Small intestine (tissue), 16 donors: ENCODE measurements at places on chromosomes 7 and 10. TPM values are rescaled to one million over a fixed set of nuclear protein-coding genes. Genes with fewer than 3 reads are reported as not detected.

ACTL6B gene
- polyA plus RNA-seq: 1.00 TPM

SPDYE6 gene
- not detected for polyA plus RNA-seq

DENND2A gene
- polyA plus RNA-seq: not detected

DNA sequence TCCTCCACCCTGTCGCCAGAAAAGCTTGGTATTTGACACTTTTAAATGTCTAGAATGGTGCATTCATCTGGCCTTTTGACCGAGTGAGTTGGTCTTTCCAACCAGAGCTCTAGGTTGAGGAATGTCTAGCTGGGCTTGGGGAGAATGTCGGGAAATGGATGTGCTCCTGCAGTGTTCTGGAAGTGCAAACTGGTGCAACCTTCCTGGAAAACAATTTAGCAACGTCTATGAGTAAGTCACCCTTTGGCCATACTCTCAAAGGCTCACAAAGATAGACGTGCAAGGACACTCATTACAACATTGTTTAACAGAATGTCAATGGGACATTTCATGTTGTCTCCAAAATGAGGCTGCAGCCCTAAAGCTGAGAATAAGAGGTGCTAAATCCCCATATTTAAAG, 12.2 kb upstream of the NMT2 start:
- no peak for DNase-seq

- no peak for DNase-seq
Measured at GRCh38 chr7:50531928-50532327, 33.3 kb downstream of the DDC start.
